ENCODE measurements at places on chromosomes 5 and 9.

DNA sequence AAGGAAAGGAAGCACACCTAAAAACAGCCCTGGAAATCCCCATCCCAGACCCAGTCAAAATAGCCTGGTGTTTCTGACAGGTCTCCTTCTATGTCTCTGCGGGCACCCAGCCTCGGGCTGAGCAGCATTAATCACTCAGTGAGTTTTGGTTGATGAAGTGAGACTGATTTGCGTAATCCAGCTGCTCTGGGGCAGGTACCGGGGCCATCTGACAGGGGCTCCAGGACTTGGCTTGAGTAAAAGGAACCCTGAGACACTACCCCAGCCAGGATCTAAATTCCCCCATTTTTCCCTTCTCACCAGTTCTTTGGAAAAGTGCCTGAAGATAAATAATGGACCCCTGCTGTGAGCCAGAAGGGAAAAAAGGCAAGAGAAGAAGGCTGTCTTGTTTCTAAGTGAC is 596 bp downstream of the SLC28A3 start:
- DNase-seq = no peak

DNA sequence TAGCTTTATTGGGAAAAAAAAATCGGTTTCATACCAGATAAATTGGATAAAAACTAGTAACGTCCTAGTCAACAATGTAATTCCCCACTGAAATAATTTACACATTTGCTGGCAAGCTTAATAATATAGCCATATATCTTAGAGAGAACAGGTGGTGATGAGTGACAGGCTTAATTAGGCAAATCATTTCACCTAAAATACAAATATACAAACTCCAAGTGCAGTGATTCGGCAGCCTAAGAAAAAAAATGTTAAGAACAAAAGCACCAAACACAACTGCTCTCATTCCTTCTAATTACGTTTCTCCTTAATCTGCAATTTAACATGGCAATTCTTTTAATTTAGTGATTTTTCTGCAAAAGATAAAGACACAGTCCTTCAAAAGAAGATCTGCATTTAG is 56.0 kb upstream of the SLC25A51 start:
- no peak for DNase-seq

GRCh38 chr9:104080983-104081382 is 13.1 kb upstream of the SMC2 start:
- DNase-seq = no peak

- DNase-seq = no peak
These were observed 985 bp upstream of the WDR38 start for GRCh38 chr9:124852121-124852828.

Measured in inflammatory macrophage treated with lipopolysaccharide for 4 hours (primary cell).